ENCODE measurements at places on chromosomes 16 and 17.

GRCh38 chr17:9937241-9937761, 32.2 kb upstream of the RCVRN start:
- no peak for DNase-seq

DNA sequence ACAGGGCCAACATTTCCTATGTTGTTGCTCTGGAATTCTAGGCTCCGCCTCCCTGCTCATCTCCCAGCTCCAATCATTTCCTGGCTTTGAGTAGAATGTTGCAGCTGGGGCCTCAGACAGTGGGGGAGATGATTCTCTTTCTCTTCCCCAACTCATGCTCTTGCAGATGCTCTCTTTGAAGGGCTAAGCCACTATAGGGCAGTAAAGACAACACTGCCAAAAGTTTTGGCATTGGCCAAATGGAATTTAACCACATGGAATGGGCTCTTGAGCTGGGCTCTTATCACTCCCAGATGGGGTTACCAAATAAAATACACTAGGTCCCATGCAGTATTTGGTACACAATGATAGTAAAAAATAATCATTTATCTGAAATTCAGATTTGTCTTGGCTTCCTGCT, 19.6 kb upstream of the EFCAB13 start:
- no peak for DNase-seq

- no peak for DNase-seq
These were observed 303.1 kb downstream of the CBLN1 start for GRCh38 chr16:48978501-48978900.

DNA sequence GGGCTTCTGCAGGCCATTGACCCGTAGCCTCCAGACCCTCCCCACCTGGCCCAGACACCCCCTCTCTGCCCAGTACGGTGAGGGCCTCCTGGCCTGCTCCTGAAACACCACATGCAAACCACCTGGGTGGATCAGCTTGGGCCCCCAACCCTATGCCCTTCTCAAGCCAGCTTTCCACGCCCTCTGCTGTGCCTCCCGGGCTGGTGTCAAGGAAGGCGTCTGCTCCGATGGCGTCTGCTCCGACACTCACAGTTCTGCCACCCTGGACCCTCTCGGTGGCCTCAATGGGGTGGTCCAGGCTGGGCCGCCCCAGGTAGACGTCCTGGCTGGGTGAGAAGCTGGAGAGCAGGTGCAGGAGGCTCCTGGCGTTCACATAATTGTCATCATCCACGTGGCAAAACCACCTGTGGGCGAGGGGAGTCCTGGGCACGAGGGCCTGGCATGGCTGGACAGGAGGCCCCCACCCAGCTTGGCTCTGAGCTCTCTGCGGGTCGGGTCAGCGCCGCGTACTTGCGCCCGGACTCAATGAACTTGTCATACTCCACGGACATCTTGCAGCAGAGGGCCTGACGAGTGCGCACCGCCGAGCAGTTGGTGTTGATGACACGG, 1.4 kb downstream of the RFNG start:
- no peak for DNase-seq

GRCh38 chr16:35298460-35299243, 1839.2 kb downstream of the TP53TG3F start:
- no peak for DNase-seq

DNA sequence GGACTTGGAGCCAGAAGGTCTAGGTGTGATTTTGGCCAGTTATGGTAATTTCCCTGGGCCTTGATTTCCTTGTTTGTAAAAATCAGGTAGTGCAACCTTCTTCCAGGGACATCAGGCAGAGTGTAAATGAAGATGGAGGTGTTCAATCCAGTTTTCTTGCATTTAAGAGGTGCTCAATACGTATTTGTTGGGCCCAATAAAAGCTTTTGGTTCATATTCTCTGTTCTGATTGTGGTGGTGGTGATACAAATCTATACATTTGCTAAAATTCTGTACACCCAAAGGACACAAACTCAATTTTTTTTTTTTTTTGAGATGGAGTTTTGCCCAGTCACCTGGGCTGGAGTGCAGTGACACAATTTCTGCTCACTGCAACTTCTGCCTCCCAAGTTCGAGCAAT, 6.0 kb downstream of the CD79B start:
- DNase-seq = no peak

Data from T follicular helper cell (primary cell).